ENCODE measurements at places on chromosomes 3 and 15.

DNA sequence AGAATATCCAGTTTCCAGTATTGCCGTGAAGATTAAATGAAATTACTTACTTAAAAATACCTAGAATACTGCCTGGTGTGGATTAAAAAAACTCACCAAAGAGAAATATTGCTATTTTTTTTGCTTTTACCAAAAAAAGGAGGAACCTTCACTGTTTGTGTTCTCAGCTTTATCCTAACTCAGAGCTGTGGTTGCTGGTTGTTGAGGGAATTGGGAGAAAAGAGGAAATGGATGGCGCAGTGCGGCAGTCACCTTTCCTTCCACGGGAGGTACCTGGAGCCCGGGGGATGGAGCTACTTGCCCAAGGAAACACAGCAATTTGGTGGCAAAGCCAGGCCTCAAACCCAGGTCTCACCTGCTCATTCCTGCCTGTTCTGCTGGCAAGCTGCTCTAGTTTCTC is 270.3 kb downstream of the RPLP1 start:
- no peak for DNase-seq

- no peak for DNase-seq
Measured at GRCh38 chr15:52653431-52653964, 25.7 kb downstream of the ATOSA start.

GRCh38 chr3:177358977-177359592 is 161.8 kb upstream of the TBL1XR1 start:
- DNase-seq, result peak; percentile 58

DNA sequence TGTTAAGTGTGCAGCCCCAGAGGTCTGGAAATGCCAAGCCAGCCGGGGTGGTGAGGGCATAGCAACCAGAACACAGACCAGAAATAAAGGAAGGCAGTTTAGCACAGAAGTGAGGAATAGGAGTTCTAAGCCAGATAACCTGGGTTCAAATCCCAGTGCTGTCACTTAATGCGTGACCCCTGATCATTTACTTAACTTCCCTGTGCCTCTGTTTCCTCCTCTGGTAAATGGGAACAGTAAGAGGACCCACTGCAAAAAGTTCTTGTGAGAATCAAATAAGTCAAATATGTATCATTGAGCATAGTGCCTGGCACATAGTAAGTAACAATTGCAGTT is 125.2 kb upstream of the ARHGEF3 start:
- no peak for DNase-seq

DNA sequence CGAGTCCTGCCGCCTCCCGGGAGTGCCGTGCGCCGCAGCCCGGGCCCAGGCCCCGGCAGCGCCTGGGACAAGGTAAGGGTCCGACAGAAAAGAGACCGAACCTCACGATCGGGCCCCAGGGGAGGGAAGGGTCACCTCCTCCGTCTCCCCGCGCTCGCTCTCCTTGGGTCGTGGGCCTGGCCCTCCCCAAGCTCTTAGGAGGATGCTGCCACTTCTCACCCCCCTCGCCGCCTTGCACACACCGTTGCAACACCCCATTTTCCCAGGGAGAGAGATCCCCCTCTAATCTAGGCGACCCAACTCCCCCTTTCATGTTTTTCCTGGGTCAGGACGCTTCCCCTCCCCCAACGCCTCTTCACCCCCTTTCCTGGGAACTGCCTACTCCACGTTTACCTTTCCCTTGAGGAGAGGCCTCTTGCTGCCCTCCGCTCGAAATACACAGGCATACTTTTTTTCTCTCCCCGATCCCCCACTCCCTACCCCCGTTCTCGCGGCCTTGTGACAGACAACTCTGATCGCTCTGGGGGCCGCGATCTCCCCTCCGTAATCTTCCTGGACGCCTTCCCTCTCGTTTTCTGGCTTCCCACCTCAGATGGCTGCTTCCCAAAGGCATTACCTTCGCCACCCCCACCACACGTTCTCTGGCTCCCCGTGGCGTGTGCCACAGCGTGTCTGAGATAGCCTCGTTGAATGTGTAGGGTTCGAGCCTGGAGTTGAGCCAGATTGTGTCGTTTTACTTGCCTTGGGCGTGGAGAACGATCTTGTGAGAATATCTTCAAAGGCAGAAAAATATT is 688 bp downstream of the SETD5 start:
- no peak for DNase-seq

- no peak for DNase-seq
Measured at GRCh38 chr3:158094235-158095110, 11.7 kb downstream of the SHOX2 start.

Measured in NCI-H2171 (cell line).